ENCODE measurements at places on chromosomes 7 and 10.

DNA sequence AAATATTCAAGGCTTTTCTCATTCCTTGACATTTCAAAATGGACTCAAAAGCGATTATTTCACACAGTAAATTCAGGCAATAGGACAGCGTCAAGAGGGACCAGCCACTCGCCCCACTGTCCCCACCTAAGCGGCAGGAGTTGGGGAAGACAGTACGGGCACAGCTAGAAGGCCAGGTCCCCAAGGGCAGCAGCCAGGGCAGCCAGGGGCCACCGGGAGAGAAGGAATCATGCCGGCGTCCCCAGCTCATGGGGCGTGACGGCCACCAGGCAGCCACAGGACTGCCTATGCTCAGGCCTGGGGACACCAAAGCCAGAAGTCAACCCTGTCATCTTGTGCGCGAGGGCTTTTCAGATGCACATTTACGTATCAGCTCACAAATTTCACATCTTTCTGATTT is 225.7 kb upstream of the PPP2R2D start:
- DNase-seq, result no peak

- DNase-seq, result peak; percentile 39
These were observed 820 bp upstream of the NRG3 start for GRCh38 chr10:81873932-81874816.

DNA sequence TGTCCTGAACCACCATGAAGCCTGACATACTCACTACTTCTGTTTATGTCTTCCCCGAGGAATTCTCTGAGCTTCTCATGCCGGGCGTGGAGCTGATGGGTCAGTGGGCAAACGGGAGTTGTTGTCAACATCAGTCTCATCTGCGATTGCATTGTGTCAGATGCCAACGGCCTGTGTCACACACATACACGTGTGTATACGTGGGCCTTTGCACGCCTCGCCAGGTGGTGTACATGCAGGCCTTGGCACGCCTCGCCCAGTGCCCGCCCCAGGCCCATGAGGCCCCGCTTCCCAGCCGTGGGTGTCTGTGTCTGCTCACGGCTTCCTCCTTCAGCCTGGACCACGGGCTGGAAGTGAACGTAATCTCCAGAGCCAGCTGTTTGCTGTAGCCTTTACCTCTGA is 7.5 kb upstream of the CSGALNACT2 start:
- no peak for DNase-seq

- no peak for DNase-seq
These were observed 52.6 kb downstream of the CACNA2D1 start for GRCh38 chr7:82390936-82391335.

DNA sequence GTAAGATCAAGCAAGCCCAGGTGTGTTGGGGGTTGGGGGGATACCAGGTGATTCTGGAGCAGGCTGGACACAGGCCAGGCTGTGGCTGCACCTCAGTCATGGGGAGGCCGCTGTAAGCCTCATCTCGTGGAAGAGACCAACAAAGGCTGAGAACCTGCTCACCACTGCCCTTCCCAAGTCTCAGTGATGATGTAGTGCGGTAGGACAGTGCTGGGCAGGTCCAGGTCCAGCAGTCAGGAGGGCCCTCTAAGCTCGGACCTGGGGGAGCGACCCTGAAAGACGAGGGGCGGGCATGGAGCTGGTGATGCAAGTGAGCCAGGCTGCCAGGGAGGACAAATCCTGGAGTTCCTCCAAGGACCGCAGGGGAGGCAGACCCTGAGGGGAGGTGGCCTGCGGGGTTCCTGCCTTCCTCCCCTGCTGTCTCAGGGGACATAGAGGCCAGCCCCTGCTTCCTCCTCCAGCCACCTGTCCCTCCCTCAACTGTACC is 3.3 kb upstream of the PWWP2B start:
- no peak for DNase-seq

DNA sequence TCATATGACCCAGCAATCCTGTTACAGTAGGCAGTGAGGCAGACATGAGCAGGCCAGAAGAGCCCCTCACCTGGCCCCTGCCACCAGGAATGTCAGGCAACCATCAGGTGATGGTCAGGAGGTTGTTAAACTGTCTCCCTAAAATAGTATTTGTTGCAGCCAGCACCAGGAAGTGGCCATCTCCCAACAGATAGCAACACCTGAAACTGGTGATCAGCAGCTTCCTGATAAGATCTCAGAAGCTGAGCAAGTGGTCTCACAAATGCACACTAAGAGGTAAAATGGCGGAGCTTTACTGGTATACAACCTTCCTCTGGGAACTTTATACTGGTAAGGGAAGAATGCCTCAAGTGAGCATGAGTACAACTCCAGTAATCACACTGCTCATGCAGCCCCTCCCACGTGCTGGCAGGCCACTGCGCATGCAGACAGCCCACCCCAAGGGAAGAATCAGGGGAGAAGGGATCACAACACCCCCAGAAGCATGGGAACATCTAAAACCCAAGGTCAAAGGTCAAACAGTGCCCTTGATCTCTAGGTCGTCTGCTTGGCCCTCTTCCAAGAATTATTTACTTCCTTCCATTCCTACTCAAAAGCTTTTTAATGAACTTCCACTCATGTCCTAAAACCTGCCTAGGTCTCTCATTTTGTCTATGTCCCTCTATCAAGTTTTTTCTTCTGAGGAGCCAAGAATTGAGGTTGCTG is 133.5 kb downstream of the DOCK4 start:
- no peak for DNase-seq

GRCh38 chr7:36749282-36749960 is 25.1 kb upstream of the AOAH start:
- no peak for DNase-seq

DNA sequence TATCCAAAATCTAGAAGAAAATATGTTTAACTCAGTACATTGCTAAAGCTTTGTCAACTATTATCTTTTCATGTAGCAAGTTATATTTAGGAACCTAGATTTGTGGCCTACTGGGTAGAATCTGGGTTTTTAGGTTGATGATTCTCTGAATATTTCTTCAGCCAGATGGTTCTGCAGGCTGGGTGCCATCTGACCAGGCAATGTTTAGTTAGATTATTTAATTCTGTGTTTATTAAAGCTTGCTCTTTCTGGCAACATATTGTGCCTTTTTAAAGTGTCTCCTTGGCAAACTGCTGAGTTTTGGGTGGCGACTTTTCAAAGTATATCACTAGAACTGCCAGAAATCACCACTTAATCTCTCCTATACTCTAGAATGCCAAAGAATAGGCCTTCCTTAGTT is 114.1 kb downstream of the LHFPL3 start:
- no peak for DNase-seq

DNA sequence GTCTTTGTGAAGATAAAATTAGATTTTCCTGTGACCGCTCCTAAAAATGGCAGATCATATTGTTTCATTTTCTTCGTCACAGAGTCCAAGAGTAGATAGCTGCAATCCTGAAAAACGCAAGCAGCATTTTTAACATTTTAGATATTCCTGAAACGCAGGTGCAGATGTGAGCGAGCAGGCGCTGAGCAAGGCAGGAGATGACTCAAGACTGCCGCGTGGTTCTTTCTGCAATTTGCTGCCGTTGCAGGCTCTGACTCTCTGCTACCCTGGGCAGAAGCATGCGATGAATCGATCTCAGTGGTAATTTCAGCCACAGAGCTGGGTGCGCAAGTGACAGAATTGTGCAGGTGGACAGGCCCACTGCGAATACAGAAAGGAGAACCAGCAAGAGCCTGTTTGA is 331.9 kb downstream of the ACTR3B start:
- no peak for DNase-seq

DNA sequence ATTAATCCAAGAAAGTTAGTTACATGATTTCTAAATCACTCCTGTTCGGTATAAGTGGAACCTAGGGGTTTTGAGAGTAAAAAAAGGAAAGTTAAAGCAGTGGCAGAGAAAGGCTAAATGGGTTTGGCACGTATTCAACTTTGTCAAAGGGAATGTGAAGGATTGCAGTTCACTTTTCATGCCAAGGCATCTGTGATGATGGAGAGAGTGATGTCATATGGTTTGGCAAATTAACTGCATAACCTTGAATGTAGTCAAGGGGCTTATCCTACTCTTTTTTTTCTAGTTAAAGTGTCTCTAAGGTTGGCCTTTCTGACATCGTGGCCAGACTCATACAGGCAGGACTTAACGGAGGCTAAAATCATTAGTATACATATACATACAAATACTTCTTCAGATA is 277.8 kb downstream of the EXOC4 start:
- DNase-seq, result no peak

DNA sequence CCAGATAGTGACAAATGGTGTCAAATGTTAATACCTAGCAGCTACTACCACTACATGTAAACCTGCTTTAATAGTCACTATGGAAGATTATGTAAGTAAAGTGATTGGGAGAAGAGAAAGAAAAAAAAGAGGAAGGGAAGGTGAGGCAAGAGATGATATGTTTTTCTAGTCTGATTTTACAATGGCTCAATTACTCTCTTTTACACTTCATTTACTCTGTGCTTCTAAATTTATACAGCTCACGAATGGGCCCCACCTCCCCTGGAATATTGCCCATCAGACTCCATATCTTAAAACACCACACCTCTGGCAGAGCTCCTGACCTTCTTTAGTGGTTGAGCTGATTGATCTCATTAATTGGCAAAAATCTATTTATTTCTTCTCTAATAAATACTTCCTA is 28.0 kb upstream of the IKZF1 start:
- no peak for DNase-seq

DNA sequence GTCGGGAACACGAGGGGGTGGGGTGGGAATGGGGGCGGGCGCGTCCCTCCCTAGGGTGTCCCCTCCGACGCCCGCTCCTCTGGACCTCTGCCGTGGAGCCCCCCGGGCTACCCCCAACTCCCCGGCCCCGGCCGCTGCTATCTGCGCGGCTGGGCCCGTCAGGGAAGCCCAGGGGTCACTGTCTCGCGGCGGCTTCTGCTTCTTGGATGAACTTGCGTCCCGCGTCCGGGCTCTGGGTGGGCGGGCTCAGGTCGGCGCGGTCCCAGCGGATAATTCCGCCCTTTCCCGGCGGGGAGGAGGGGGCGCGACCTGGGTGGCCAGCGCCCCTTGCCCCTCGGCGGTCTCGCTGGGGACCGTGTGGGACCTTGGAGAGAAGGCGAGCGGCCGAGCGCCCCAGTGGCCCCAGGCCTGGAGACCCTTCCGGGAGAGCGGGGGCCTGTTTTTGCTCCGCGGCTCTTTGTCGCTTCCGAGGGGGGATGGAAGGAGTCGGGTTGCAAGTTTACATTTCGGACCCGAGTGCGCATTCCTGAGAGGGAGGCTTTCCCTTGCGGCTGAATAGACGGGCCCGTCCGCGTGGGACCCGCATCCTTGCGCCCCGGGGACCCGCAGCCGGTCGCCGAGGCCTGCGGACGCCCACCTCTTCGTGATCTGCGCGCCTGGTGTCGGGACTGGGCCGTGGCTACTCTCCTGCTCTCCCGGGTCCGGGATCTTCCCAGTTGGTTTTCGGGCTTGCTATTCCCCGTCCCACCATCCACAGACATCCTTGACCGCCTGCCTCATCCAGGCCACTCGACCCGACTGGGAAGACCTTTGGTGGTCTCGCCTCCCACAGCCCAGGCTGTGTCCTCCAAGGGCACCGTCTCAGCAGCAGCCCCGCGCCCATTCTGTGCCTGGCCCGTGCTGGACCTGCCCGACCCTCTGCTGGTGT is 812 bp downstream of the DOCK1 start:
- no peak for DNase-seq
